Activated T-cell treated with anti-CD3 and anti-CD28 coated beads for 24 hours (primary cell): ENCODE measurements at places on chromosomes 16 and 17.

DNA sequence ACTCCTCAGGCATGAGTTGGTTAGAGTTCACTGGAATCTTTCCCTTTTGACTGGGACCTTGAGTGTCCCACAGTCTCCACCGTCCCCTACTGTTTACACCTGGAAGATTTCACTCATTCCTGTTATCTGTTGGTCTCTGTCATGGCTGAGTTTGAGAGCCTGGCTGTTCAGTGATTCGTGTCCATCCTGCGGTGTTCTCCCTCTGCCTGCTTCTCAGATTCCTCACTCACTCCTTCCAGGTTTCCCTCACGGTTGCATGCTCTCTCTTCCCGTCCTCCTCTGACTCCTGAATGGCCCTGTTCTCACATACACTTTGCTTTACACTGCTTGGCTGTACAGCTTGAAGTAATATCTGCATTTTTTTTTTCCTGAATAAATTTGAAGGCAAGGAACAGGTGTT, 24.5 kb downstream of the OR1D5 start:
- no peak for DNase-seq

- no peak for DNase-seq
These were observed 86.3 kb downstream of the VPS53 start for GRCh38 chr17:628089-628941.

- DNase-seq: no peak
These were observed 14.6 kb upstream of the CCDC154 start for GRCh38 chr16:1458977-1459341.

DNA sequence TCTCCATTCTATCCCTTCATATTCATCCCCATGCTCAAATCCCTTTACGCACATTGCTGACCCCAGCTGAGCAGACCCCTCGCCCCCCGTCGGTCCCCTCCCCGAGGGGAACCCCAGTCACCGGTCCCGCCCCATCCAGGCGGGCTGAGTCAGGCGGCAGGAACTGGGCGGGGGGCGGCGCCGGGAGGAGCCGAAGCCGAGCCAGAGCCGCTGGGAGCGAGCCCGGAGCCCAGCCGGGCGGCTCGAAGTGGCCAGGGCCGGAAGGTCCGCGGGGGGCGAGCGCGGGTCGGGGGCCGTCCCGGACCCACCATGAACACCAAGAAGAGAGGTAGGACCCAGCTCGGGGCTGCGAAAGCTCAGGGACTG, 8.6 kb downstream of the RIPOR1 start:
- no peak for DNase-seq

DNA sequence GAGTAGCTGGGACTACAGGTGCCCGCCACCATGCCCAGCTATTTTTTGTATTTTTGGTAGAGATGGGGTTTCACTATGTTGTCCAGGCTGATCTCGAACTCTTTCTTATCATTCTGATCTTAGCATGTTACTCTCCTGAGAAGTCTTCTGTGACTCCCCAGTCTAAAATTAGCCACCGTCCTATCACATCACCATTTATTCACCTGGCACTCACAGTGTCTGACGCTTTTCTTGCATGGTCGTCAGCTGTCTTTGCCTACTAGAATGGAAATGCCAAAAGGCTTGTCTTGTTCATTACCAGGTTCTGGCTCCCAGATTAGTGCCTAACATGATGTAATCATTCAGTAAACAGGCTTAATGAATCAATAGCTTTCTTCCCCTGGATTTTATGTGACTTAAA, 23.8 kb downstream of the TOM1L1 start:
- no peak for DNase-seq
